AG08396 (cell line): ENCODE measurements at places on chromosomes 16 and 17.

DNA sequence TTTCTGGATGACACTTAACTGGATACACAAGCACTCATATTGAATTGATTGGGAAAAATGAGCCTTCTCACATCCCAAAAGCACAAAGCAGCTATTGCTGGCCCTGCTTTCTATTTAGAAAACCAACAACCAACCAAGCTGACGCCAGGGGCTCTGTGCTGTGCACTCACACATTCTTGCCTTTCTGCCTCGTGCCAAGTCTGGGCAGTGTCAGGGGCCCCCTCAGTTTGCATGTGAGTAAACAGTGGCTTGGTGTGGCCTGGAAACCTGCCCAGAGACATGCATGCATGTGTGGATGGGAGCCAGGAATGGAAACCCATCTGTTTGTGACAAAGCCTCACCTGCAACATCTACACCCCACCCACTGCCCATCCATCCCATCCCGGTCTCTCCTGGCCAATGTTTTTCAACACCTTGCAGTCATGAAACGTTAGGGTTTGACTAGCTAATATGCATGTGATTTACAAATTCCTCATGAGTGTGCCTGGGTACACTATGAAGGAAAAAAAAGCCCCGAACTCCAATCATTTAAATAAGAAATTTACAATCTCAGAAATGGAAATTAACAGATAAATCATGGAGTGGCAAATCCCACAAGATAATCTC lies 20.4 kb downstream of the MIEF2 start:
- DNase-seq, result peak; percentile 45

GRCh38 chr17:57480438-57481196 lies 224.3 kb downstream of the MSI2 start:
- DNase-seq, result peak; percentile 33

DNA sequence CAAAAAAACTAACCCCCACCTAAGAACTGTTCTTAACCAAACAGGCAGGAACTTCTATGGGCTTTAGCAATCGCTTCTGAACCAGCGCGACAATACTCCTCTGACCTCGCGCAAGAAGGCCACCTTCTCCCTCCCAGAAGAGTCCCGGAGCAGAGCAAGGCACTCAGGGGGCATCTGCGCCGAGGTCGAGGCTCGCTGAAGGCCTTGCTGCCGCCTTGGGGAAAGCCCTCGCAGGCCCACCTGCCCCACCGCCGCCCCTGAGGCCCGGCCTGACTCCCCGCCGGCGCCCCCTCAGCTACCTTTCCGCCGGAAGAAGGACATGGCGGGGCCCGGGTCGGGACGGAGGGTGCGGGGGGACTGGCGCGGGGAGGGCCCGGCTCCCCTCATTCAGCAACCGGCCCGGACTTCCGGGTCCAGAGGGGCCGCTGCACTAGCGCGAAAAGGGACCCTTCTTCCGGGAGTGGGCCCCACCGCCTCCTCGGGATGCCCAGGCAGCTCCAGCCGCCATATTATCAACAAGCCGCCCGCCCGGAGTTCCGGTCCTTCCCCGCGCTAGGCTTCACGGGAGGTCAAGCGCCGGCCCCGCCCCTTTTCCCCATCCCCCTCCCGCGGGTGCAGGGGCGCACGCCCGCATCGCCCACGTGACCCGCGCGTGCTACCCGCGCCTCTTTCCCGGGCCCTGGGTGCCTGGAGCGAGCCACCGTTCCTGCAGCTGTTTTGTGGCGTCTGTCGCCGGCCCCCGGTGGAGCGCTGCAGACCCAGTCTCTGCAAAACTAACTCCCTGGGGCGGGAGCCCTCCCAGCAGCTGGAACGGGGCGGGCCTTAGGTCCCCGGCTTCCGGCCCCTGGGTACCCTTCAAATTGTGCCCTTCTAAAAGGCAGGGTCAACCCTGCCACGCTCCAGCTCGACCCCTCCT lies at the start of gene AKAP10:
Gene AKAP10, minus strand, starts transcription at position 536 of the 916 bp plus-strand sequence. Its CDS starts 149 bp downstream, at position 387.
- DNase-seq, result peak; percentile 96

- DNase-seq, result no peak
Observed at GRCh38 chr16:83366228-83366627, 441.6 kb upstream of the HSBP1 start.

DNA sequence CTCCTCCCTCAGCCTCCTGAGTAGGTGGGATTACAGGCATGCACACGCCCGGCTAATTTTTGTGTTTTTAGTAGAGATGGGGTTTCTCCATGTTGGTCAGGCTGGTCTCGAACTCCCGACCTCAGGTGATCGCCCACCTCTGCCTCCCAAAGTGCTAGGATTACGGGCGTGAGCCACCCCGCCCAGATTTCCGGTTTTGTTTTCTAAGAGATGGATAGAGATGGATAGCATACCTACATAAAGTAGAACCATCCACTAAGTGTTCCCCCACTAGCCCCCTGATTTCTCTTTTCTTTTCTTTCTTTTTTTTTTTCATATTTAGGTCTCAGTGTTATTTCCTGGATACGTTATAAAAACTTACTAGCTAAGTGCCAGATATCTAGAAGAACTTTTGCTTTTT lies 2.0 kb downstream of the WSB1 start:
- DNase-seq, result no peak

GRCh38 chr17:61465550-61466237 lies 13.5 kb downstream of the TBX4 start:
- no peak for DNase-seq

DNA sequence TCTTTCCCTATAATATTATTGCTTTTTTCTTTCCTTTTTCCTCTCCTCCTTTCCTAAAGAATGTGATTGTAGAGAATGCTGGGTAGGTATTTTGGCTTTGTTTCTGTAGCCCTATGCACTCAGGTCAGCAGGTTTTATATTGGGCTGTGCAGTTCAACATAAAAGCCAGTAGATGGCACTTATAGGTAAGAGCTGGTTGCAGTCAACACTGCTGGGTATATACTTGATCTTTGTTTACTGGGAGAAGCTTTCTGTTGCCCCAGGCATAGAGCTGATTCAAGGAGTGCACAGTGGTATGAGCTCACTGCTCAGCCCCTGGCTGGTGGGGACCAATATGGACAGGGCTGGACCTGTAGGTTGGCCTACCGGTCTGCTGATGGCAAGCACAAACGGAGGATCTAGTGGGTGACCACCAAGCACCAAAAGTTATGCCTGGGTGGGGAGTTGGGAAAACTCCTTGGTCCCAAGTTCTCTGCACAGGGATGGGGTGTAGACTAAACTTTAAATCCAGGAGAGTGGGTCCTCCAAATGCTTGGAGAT lies 378.9 kb downstream of the PMP22 start:
- DNase-seq, result no peak

DNA sequence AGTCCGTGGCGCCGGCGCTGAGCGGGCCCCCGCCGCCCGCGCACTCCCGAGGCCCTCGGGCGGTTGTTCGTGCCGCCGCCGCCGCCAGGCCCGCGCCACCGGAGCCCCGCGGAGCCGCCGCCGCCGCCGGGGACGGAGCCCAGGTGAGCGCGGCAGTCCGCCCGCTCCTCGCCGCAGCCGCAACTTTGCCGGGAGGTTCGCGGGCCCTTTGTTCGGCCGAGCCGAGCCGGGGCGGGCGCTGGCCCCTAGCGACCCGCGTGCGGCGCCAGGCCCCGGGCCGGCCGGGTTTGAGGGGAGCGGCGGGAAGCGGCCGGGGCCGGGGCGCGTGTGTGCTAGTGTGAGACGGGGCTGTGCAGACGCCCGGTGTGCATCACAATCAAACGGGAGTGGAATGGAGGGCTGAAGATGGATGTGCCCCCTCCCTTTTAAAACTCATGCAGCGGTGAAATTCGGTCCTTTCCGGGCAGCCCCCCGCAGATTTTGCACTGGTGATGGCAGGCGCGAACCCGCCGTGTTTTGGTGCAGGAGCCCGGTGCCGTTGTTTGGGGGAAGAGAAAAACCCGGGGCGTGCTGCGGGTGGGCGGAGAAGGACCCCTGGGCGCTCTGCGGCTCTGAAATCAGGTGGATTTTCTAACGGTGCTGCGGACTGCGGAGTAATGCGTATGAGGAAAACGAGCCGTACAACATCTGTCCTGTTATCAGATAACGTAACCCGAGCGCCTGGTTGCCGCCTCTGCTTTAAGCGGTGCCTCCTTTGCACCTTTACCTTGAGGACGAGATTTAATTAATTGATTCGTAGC lies 823 bp downstream of the TNRC6C start:
- peak; percentile 26 for DNase-seq

- DNase-seq, result no peak
Observed at GRCh38 chr17:58304750-58305486, 23.7 kb downstream of the TSPOAP1 start.

DNA sequence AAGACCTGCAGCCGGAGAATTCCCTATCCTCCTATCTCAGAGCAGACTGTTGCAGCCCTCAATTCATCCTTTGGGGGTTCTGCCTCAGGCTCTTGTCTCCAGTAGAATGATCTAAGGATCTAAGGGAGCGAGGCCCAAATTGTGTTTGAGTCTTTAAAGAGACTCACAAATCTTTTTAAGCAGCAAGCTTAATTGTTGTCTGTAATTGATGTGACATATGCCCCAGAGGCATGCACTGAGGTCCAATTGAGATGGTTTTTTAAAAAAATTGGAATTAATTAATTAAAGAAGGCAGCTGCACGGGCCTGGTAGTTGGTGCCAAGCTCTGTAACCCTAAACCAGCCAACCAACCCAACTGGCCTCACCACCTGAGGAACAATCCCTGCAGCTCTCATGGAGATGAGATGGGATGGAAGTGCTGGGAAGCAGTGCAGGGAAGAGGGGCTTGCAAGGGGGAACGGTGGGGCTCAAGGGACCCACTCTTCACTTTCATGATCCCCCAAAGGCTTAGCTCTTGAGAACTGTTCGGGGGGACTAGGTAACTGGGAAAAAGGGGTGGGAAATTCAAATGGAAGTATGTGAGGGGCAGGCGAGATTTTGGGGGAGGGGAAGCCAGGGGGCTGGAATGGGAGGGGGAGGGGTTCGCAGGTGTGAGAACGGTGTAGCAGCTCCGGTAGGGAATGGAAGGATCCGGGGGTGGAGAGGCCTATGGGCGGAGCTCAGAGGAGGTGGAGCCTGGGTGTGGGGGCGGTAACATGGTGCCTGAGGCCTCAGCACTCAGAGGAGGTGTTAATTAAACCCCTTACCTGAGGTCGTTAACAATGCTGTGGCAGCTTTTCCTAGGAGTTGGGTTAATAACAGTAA lies 9.2 kb upstream of the ZNF652 start:
- DNase-seq, result no peak

DNA sequence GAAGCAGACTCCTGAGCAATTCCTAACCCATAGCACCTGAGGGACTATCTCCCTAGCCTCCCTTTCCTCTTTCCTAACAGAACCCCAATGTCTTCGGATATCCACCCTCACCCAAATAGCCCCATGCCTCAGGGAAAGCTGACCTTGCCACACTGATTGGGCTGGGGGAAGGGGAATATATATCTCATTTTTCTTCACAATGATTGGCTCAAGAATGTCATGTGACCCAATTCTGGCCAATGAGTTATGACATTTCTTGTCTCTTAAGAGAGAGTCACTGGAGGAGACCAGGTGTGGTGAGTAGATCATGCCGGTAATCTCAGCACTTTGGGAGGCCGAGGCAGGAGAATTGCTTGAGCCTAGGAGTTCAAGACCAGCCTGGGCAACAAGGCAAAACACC lies 71.9 kb upstream of the NLK start:
- no peak for DNase-seq

DNA sequence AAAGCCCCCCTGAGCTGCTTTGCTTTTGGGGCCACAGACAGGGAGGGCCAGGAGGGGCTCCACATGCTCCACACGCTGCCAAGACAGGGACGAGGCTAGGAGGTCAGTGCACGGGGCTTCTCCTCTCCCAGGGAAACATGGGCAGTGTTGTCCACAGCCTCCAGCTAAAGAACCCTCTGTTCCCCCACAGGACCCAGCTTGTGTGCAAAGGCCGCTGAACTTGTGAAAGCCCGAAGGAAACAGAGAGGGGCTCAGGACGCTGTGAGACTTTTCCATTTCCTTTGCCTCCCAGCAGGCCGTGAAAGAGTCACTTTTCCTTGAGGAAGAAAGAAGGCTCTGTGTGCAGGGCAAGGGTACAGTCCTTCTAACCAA lies 9.7 kb downstream of the CDRT4 start:
- no peak for DNase-seq

- DNase-seq, result peak; percentile 3
Observed at GRCh38 chr17:61981323-61981722, 53.5 kb upstream of the INTS2 start.

DNA sequence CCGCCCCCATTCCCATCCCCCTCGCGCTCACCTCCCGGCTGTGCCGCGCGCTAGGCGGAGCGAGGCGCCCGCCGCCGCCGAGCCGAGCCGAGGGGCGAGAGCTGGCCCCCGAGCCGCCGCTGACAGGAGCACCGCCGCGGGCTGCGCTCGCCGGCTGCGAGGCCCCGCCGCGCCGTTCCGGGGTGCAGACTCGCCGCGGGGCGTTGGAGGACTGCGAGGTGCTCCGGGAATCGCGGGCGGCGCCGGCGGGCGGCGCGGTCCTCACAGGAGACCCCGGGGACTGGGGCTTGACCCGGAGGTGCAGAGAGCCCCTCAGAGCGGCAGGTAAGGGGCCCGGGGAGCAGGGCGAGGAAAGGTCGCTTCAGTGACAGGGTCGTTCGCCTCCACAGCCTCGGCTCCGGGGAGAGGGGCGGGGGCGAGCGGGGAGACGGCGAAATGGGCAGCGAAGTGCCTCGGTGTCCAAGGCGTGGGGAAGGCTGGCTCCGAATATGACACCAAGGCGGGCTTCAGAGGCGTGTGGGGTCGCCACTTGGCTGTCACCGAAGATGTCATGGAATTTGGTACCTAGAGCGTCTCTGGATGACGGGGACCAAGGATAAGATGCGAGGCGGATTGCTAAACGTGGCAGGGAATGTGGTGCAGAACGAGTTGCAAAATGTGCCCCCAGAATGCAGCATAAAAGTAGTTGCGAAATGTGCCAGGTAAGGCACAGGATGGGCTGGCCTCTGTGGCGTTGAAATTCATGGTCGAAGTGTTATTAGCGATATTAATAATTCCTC lies 580 bp downstream of the TANC2 start:
- peak; percentile 45 for DNase-seq

DNA sequence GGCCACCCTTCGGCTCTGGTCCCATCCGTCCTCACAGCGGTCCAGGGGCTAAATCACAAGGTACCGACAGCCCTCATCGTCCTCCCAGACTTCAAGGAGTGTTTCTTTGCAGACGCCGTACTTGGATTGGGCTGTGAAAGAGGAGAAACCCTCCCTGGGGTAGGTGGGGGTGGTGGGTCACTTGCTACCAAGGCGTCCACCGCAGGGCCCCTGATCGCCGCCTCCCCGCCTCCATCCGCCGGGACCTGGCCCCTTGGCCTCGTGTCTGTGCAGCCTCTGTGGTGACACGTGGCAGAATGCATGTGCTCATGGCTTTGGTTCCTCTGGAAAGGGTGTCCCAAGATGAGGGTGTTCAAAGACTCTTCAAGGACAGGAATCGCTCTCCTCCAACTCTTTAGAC lies 151.4 kb downstream of the BANP start:
- no peak for DNase-seq

- DNase-seq, result peak; percentile 74
Observed at GRCh38 chr16:11915114-11915643, 577 bp downstream of the GSPT1 start.

- DNase-seq, result no peak
Observed at GRCh38 chr17:77504652-77505155, 363.9 kb downstream of the SEC14L1 start.

GRCh38 chr16:89906140-89907025 lies 12.3 kb upstream of the MC1R start:
- no peak for DNase-seq

- no peak for DNase-seq
Observed at GRCh38 chr16:1779741-1780676, 2.4 kb downstream of the SPSB3 start.
